ENCODE measurements at places on chromosomes 3 and 15. TPM values are rescaled to one million over a fixed set of nuclear protein-coding genes. Genes with fewer than 3 reads are reported as not detected.

The GRM7 gene
- not detected for total RNA-seq

The ZNF80 gene
- not detected for total RNA-seq

The CCDC39 gene
- not detected for total RNA-seq

The BCL2A1 gene
- 11.4 TPM for total RNA-seq

The AVEN gene
- total RNA-seq = 25.7 TPM

The SFMBT1 gene
- 9.2 TPM for total RNA-seq

The CYP1A1 gene
- total RNA-seq = 2.1 TPM

The WDR93 gene
- 0.64 TPM for total RNA-seq

The ADCY5 gene
- total RNA-seq = 0.32 TPM

The SNX33 gene
- 15.8 TPM for total RNA-seq

The TMEM212 gene
- not detected for total RNA-seq

The SLCO2A1 gene
- 0.08 TPM for total RNA-seq

All from A549 treated with ZK216348 at 1 μM for 4 hours (cell line).